ENCODE measurements at places on chromosomes 2 and 18. TPM values are rescaled to one million over a fixed set of nuclear protein-coding genes. Genes with fewer than 3 reads are reported as not detected.

GRCh38 chr2:150705767-150706166 lies 218.3 kb upstream of the RND3 start:
- no peak overlapping the region for H3K4me3 ChIP-seq
- DNase-seq = no peak
- H3K36me3 ChIP-seq = no peaks in the 10 kb centered on the region
- H3K27ac ChIP-seq = no peak overlapping the region
- no peaks in the 10 kb centered on the region for H3K4me1 ChIP-seq
- no peaks in the 10 kb centered on the region for H3K27me3 ChIP-seq

GRCh38 chr2:105755895-105756294 lies 11.2 kb downstream of the NCK2 start:
- no peak overlapping the region for H3K4me3 ChIP-seq
- H3K27me3 ChIP-seq = no peaks in the 10 kb centered on the region
- no peak overlapping the region for H3K27ac ChIP-seq
- peaks cover 24% of the 10 kb centered on the region for H3K4me1 ChIP-seq
- H3K36me3 ChIP-seq = no peaks in the 10 kb centered on the region

DNA sequence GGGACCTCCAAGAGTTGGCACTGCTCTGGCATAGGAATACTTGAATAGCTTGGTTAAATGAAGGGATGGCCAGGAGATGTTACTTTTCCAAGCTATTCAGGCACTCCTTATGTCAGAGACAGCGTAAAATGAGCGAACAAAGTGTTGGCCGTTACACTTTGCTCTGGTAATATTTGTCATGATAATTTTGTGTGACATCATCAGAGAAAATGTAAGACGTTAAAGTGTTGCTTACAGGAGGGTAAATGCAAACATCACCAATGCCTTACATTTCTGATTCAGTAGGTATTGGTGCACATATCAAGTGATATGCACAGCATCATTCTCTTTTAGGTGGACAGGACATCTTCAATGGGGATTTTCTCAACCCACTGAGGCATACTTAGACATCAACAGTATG lies 46.0 kb downstream of the PLEKHA3 start:
- H3K4me1 ChIP-seq = no peaks in the 10 kb centered on the region
- no peak for DNase-seq
- no peaks in the 10 kb centered on the region for H3K27me3 ChIP-seq
- H3K27ac ChIP-seq = no peak overlapping the region

DNA sequence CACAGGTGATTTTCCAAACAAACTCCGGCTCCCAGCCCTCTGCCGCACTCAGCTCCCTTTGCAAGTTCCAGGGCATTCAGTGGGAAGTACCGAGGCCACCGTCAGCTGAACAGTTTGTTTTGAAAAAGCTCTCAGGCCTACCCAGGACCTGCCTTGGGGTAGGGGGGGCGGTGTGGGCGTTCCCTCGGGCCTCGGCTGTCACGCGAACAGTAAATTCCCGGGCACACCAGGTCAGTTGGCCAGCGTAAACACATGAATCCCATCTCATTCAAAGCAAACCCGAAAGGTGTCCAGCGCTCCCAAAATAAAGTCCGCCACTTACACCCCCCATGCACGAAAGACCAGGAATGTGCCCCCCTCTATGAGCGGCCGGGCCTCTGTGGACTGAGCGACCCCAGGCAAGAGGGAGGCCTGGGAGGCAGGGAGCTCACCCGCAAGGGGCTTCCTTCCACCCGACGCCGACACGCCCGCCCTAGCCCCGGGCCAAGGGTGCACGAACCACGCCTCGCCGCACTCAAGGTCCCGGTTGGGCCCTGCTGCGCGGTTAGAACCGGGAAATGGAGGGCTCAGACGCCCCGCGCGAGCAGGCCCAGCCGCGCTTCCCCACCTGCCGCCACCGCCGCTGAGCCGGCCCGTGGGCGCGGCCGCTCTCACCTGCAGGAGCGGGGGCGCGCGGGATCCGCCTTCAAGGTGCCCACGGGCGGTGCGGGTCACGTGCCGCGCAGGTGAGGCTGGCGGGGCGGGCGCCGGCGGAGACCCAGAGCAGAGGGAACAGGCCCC lies at the start of gene WDSUB1:
Gene WDSUB1 (minus strand): TSS at position 775 of the 780 bp plus-strand sequence. CDS start 3,634 bp downstream, outside the sequence.
- H3K36me3 ChIP-seq = no peaks in the 10 kb centered on the region
- peak; percentile 68 for DNase-seq
- no peaks in the 10 kb centered on the region for H3K27me3 ChIP-seq
- peak within 1 kb of the TSS; percentile 86 for H3K27ac ChIP-seq
- peak within 1 kb of the TSS; percentile 67 for H3K4me3 ChIP-seq

DNA sequence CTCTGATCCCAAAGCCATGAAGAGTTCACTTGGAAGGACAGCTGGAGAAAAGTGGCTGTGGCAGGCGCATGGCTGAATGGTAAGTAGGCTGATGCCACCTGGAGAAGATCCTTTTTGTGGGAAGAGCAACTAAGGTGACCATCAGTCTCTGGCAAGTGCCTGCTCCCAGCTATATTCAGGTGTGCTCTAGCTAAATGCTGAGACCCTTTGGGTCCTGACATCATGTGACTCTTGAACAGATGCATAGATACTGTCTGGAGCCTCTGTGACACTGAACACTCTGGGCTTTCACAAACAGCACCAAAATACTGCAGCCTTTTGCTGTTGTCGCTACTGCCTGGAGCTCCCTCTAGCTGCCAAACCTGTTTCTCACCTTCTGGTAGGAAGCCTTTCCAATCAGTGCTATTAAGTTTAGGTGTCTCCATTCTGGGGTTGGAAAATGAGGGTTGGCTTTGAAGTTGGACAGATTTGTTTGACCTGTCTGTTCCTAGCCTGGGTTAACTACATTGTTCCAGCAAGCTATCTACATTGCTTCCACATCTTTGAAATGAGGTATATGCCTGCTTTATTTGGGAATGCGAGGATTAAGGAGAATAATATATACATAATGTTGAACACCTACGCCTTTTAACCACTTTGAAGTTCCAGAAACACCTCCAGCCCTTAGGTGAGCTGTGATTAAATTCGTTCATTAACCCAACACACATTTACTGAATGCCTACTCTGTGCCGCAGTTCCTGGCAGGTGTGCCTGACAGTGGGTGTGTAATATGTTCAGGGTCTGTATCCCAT lies 3.1 kb downstream of the EGR4 start:
- H3K27me3 ChIP-seq = peaks cover 46% of the 10 kb centered on the region
- H3K27ac ChIP-seq = no peak overlapping the region
- no peaks in the 10 kb centered on the region for H3K36me3 ChIP-seq

- H3K4me3 ChIP-seq = no peak overlapping the region
- no peak for DNase-seq
- no peak overlapping the region for H3K27ac ChIP-seq
- H3K4me1 ChIP-seq = no peaks in the 10 kb centered on the region
- no peaks in the 10 kb centered on the region for H3K27me3 ChIP-seq
- H3K36me3 ChIP-seq = no peaks in the 10 kb centered on the region
These were observed 17.1 kb downstream of the TSHZ1 start for GRCh38 chr18:75227535-75228296.

The ZC3H6 gene
- total RNA-seq = 6.9 TPM

GRCh38 chr2:196224756-196225155 lies 53.4 kb upstream of the STK17B start:
- no peak overlapping the region for H3K27ac ChIP-seq
- H3K36me3 ChIP-seq = no peaks in the 10 kb centered on the region
- DNase-seq = no peak
- H3K27me3 ChIP-seq = no peaks in the 10 kb centered on the region
- no peaks in the 10 kb centered on the region for H3K4me1 ChIP-seq

GRCh38 chr2:144233733-144234541 lies 286.0 kb downstream of the ZEB2 start:
- peaks cover 5% of the 10 kb centered on the region for H3K4me1 ChIP-seq
- H3K27ac ChIP-seq = no peak overlapping the region
- no peak overlapping the region for H3K4me3 ChIP-seq
- no peaks in the 10 kb centered on the region for H3K27me3 ChIP-seq
- DNase-seq = no peak

All from H1 (cell line).